ENCODE measurements at places on chromosomes 16 and 17. TPM values are rescaled to one million over a fixed set of nuclear protein-coding genes. Genes with fewer than 3 reads are reported as not detected.

DNA sequence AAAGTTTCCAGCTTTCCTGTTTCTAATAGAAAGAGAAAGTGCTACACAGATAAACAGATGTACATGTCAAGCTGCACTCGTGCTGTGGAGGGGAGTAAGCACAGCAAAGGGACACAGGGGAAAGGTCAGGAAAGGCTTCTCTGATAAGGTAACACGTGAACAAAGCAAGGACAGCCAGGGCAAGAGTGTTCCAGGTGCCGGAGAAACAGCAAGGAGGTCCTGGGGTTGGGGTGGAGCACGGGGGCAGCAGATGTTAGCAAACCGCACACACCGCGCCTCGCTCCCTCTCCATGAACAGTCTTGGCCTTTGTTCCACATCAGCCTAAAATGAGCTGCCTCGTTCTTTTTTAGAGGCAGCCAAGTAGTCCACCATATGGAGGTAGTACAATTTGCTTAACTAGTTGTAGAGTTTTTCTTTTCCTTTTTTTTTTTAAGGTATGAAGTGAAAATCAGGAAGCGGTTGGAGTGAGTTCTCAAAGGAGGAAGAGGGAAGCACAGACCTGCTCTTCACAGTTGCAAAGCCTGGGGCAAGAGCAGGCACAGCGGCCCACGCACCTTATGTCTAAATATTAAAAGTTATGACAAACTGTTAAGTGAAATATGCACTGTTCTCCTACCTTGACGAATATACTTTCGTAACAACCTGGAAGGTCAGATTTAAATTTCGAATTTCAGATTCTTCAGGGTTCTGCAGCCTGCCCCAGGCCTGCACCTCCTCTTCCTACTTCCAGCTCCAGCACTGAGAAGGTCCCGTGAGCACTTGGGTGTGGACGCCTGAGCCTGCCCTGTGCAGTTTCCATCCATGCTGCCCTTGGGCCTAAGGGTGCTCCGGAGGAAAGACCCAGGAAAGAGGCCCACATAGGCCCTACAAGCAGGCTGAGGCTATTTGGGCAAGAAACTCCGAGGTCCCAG lies 41.5 kb upstream of the RPH3AL start:
- no peak for DNase-seq

DNA sequence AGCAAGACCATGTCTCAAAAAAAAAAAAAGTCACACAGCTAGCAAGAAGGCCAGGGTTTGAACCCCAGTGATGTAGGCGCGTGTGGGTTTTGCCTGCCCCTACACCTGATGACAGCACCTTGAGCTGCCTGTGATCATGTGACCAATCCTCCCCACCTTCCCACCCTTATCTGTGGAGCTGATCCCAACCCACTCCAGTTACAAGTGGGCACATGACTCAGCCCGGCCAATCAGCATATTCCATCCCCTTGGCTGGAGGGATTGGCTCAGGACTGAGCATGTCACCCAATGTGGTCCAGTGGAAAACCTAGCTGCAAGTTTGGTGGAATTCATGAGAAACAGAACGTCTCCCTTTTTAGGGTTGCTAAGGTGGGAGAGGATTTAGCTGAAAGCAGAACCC lies 6.6 kb downstream of the TMEM114 start:
- no peak for DNase-seq

GRCh38 chr17:71919186-71919585 lies 201.6 kb upstream of the SOX9 start:
- DNase-seq: no peak

GRCh38 chr17:70292366-70292765 lies 123.0 kb downstream of the KCNJ2 start:
- DNase-seq: no peak

GRCh38 chr17:74072340-74072739 lies 131.1 kb upstream of the RPL38 start:
- DNase-seq: no peak

- no peak for DNase-seq
These were observed 963 bp downstream of the ALG1 start for GRCh38 chr16:5072334-5073278.

- DNase-seq: no peak
These were observed 44.1 kb upstream of the GRIN2A start for GRCh38 chr16:10226141-10226986.

DNA sequence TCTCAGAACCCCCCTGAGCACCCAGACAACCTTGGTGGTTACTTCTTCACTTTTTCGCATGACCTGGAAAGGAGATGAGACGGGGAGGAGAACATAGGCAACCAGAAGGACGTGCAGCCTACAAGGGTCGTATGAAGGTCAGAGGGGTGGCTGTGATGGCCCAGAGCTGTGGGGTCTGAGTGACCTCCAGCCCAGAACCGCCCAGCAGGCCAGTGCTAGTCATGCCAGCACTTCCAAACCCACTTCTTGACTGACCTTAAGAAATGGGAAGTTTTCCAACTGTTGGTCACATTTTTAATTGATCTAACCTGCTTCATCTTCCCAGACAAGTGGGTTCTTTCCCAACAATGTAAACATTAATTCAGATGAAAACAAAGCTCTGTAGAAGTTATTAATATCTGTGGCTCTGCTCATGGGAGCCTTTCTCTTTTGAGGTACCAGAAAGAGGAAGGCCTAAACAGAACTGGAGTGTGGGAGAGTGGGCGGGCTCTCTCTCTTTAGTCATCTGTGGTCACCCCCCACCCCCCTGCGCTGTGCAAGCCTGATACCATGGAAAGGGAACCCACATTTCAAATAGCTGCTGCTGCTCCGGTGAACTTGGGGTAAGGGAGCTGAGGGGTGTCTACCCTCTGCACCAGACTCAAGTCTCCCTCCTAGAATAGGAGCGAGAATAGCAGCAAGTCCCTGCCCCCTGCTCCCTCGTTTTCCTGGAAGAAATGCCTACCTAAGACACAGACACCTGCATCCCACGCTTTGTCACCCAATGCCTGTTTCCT lies 101.6 kb downstream of the RAB11FIP4 start:
- DNase-seq: peak; percentile 67

DNA sequence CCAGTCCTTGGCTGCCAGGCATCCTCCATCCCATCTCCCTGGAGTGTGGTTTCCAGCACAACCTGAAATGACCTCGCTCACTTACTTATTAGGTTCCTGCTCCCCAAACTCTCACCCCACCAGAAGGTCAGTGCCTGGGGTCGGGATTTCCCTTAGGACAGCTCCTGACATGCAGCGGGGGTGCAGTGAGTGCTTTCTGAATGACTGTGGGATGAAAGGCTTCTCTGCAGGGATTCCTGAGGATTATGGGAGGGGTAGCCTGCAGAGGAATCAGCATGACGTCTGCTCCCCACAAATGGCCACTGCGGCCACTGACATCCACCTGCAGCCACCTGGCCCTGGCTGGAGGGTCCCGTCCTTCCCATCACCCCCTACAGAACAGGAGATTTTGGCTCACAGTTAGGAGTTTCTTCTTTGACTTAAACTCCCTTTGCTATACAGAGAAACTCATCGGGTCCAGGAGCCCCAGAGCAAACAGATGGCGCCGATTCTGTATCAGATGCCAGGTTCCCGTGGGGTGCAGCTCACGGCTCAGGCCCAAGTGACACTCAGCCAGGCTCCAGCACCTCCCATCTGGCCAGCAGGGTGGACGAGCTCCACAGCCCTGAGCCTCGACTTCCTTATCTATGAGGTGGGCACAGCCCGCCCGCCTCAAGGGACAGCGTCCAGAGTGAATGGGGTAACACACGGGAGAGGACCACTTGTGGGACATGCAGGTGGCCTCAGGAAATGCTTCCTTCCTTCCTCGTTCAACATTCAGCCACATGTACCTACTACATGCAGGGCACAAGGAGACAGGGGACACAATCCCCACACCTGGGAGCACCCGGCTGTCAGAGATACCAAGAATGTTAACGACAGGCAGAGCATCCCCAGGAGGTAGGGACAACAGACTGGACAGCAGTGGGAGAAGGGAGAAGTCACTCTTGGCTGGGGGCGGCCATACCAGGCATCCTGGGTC lies 69.8 kb downstream of the RMI2 start:
- DNase-seq: no peak

HOXB5 gene
- total RNA-seq: not detected

NR1D1 gene
- 8.3 TPM for total RNA-seq

MILR1 gene
- total RNA-seq: 5.0 TPM

NEUROD2 gene
- not detected for total RNA-seq

LITAFD gene
- not detected for total RNA-seq
